ENCODE measurements at places on chromosomes 3 and 15. TPM values are rescaled to one million over a fixed set of nuclear protein-coding genes. Genes with fewer than 3 reads are reported as not detected.

The LYSMD4 gene
- polyA plus RNA-seq: 7.9 TPM

The CACNA2D3 gene
- 0.01 TPM for polyA plus RNA-seq

The GOLGA6D gene
- polyA plus RNA-seq: 0.04 TPM

The SEMA3G gene
- 8.3 TPM for polyA plus RNA-seq

- peak; percentile 58 for DNase-seq
These were observed 2.7 kb downstream of the TMEM108 start for GRCh38 chr3:133040696-133041523.

GRCh38 chr15:85276508-85276907 lies 103.9 kb upstream of the AKAP13 start:
- no peak for DNase-seq

GRCh38 chr3:46516521-46516920 lies 18.7 kb downstream of the RTP3 start:
- no peak for DNase-seq

DNA sequence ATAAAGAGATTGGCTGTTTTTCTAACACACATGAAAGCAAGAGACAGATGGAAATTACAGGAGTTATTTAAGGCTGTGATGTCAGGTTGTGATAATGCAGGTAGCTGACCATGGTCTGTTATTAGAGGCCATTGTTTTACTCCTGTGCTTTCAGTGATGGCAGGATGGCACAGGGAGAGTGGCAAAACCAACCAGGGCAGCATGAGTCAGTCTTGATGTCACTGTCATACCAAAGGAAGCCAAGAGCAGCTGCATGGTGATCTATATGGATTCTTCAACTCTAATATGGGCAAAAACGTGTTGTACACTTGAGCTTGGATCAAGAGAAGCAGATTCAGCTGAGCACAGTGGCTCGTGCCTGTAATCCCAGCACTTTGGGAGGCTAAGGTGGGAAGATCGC lies 91.8 kb upstream of the LMOD3 start:
- DNase-seq: no peak
